ENCODE measurements at places on chromosomes 13 and 19.

DNA sequence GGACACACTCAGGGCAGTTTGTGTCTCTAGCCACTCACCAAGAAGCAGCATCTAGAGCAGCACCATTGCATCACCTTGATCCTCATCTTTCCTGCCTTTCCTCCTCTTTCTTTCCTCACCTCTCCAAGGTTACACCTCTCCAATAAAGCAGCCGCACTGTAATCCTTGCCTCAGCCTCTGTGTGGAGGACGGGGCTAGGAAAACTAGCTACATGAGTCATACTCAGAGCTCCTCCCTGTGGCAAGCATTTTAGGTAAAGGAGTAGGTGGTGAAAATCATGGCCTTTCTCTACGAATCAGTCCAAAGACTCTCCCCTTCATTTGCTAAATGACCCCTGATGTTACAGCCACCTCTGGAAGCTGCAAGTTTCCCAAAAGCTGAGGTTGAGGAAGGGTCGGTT, 108.9 kb downstream of the DNAJC15 start:
- DNase-seq, result no peak

DNA sequence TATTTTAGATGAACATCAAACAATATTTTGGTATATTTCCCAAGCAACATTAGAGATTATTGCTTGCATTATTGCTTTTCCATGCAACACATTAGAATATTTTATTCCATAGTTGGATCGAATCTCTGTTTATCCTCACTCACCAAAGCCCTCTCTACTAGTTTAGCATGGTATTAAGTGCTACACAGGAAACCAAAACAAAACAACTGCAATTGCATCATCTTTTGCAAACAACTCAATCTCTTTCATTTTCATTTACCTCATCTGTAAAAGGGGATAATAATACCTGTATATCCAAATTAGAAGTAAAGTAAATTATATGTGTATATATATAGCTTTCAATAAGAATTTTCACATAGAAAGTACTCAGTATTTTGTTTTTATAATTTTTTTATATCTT, 147.8 kb upstream of the PCDH9 start:
- no peak for DNase-seq

- DNase-seq, result no peak
These were observed 57.1 kb downstream of the F2RL3 start for GRCh38 chr19:16945762-16946465.

GRCh38 chr19:54416695-54417491, 1.6 kb downstream of the TTYH1 start:
- DNase-seq, result no peak

- no peak for DNase-seq
These were observed 15.0 kb downstream of the LIPE start for GRCh38 chr19:42412227-42412626.

- no peak for DNase-seq
These were observed 117.8 kb downstream of the KCTD12 start for GRCh38 chr13:76768384-76768783.

- DNase-seq, result no peak
These were observed at the start of gene MZF1 for GRCh38 chr19:58572818-58573657. Gene MZF1, minus strand, starts transcription at chr19:58573335. Its CDS starts 1,946 bp downstream, at chr19:58571389.

DNA sequence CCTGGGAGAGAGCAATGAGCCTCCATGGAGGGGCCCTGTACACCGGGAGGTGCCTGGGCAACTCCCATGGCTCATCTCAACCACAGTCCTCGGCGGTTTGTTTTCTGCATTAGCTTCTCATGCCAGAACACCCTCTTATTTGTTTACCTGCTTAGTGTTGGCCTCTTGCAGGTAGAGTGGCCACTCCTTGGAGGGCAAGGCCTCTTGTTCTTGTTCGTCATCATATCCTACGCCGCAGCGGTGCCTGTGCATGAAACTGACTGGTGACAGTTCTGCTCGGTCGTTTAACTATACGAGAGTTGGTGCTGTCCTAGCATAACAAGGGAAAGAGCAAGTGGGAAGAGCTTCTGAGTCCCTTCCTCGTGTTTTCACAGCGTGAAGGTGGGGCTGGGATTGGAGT, 40.5 kb upstream of the RNF113B start:
- no peak for DNase-seq

DNA sequence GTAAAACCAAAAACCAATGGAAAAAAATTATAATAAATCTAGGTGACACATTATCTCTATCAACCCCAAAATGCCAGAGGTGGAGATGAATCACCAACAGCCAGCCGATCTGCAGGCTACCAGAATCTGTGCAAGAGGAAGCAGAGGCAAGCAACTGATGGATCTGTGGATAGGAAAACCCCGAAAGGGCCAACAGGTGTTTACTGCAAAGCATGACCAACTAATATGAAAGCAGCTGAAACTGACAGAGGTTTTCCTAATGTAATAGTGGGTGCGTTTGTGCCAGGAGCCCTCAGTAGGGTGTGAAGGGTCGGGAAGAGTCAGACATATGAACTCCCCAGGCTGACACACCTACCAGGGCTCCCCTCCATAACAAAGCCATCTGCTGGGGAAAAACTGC, 554.6 kb downstream of the RFC3 start:
- DNase-seq, result no peak

GRCh38 chr13:30030141-30030750, 179.8 kb upstream of the UBL3 start:
- no peak for DNase-seq

- no peak for DNase-seq
These were observed 19.2 kb downstream of the SIGLEC8 start for GRCh38 chr19:51439021-51439465.

DNA sequence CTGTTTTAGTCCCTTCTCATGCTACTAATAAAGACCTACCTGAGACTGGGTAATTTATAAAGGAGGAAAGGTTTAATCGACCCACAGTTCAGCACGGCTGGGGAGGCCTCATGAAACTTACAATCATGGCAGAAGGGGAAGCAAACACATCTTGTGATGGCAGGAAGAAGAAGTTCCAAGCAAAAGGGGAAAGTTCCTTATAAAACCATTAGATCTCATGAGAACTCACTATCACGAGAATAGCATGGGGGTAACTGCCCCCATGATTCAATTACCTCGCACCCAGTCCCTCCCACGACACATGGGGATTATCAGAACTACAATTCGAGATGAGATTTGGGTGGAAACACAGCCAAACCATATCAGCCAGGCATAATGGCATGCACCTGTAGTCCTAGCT, 13.0 kb upstream of the STRN4 start:
- no peak for DNase-seq

GRCh38 chr19:35736913-35737886, 5.1 kb downstream of the IGFLR1 start:
- no peak for DNase-seq
